Activated CD8-positive, alpha-beta memory T cell treated with anti-CD3 and anti-CD28 coated beads for 24 hours (primary cell): ENCODE measurements at places on chromosomes 3 and 15.

DNA sequence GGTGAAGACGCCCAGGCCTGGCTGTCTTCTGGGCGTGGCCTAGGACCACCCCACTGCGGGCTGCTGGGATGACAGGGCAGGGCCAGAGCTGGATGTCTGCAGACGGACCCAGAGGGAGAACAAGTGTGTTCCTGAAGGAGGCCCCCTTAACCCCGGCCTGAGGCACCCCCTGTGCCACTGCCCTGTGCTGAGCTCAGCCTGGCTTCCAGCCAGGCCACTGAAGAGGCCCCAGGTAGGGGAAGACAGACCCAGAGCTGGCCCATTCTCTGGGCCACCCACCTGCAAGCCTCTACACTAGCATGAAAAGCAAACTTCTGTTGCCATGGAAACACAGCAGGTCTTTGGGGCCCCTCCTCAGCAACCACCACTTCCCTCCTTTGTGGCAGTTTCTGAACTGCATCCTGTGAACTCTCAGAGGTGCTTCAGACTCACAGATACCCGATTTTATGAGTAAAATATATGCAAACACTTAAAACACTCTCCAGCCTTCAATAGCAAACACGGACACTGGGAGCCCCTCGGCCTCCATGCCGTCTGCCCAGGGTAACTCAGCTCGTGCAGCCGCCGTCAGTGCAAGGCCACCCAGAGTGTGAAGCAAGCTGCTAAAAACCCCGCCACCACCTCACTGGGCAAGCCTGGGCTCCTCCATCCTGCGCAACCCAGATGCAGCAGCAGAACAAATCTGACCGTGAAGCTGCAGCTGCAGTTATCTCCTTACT is 42.5 kb downstream of the CMTM6 start:
- peak; percentile 81 for DNase-seq

GRCh38 chr3:188546835-188547670 is 393.1 kb downstream of the LPP start:
- no peak for DNase-seq

DNA sequence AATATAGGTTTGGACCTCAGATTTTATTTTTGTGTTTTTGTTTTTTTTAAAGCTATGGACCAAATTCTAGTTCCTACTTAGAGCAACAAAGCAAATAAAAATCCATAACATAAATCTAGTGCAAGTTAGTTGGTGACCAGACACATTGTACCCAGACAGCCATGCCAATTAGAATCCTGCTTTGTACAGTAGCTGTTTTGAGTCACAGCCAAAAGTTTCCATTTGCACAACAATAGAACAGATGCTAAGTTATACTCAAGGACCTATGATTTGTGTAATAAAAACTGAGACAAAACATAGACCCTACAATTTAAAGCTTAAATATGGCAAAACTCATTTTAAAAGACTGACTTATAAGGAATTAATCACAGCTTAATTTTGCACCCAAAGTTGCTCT is 513.1 kb upstream of the CBLB start:
- no peak for DNase-seq

DNA sequence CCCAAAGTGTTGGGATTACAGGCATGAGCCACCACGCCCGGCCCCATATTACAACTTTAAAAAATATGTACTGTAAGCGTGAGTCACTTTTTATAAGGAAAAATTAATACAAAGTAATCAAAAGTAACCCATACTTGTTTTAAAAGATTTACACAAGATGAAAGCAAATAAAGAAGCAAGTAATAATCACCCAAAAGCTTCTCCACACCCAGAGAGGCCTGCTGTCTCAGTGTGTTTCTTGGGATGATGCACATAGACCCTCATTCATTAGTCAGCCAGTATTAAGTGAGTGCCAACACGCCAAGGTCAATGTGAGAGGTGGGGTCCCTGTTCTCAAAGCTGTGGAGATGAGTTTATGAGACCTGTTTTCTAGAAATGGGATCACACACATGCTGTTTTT is 12.0 kb downstream of the RPL32 start:
- no peak for DNase-seq

GRCh38 chr3:152295344-152295743 is 26.6 kb downstream of the MBNL1 start:
- no peak for DNase-seq

DNA sequence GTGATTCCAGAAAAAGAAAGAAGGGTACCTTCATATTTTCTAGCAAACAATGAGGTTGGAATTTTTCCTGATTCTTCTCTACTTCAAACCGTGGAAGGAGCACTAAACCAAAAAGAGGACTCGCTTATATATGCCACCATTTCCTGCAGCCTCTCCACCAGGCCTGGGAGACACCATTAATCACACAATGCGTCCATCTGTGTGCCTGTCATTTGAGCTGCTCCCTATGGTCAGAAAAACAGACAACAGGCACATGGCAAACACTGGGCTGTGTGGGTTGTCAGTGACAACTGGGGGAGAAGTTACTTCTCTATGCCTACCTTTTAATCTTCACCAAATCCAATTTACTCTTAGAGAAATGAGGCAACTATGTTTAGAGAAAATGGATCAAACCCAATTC is 71.9 kb downstream of the NR2F2 start:
- no peak for DNase-seq

DNA sequence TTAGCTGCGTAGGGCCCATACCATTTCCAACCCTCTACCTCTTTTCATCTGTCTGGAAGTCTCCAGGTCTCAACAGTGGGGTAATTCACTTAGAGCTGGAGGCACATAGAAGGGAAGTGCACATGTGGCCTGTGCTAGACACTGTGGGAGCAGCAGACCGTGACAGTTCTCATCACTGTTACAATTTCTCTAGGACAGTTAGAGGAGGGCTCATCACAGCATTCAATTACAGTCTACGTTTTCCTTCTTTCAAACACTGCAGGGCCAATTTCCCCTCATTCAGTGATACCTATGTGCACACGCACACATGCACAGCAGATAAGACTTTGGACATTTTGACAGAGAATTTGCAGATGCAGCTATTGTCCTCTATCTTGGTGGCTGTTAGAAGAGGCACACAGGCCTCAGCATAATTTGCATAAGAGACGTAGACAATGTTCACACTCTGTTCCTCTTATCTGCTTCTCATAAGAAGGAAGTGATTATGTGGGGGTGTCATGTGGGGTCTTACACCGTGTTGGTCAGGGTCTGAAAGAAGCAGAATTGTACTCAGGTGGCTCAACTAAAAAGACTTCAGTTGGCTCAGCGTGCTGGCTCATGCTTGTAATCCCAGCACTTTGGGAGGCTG is 12.6 kb upstream of the HRG start:
- no peak for DNase-seq

- DNase-seq = no peak
Measured at GRCh38 chr15:40337597-40337996, 3.1 kb downstream of the CCDC9B start.

DNA sequence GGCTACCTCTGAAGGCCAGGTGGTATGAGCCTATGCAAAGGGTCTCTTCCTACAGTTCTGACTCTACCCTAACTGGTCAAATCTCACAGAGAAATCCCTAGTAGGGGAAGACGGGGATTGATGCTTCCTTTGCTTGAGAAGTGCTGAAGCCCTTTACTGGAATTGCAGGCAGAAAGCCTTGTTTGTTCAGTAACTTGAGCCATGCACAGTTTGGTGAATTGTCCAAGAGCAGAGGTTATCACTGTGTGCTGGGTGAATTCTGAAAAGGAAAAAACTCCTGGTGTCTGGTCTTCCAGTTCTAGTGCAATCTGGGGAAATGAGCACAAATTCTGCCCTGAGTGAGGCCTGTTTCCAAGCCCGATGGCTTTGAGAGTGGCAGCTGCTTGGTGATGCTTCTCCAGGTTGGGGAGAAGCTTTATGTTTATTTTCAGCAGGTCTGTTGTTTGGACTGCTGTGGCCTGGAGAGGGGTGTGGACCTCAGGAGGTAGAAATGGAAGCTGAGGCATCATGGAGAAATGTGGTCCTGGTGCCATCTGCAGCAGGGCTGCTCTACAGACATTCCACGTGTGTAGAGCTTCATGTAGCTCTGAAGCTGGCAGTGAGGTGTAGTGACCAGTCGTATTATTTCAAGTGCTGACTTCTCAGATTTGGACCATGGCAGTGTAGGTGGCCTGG is 60.9 kb downstream of the ARNT2 start:
- DNase-seq = no peak

GRCh38 chr3:45381168-45381852 is 7.1 kb upstream of the LARS2 start:
- DNase-seq = no peak

GRCh38 chr3:151330899-151331298 is 1.6 kb upstream of the P2RY13 start:
- no peak for DNase-seq

- DNase-seq = peak; percentile 58
Measured at GRCh38 chr3:129441215-129441614, 1.2 kb downstream of the IFT122 start.

GRCh38 chr15:88258093-88258641 is 1.6 kb upstream of the NTRK3 start:
- no peak for DNase-seq

DNA sequence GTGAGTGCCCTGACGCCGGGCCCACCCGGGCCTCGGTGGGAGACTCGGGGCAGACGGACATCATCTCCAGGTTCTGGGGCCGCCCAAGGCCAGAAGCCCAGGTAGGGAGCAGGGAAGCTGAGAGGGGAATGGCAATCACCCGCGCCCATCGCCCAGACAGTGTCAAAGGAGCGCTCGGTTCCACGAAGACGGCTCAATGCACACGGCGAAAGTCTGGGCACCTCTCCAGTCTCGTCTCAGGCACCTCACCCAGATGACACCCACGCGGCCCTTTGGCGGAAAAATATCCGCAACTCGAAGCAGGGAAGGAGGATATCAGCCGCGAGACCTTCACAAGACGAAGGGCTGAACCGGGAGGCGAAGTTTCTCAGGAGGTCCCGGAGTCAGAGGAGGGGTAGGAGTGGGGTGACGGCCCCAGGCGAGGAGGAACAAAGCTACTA is 916 bp downstream of the IL17RD start:
- DNase-seq = no peak

- DNase-seq = no peak
Measured at GRCh38 chr3:134978658-134979057, 183.6 kb downstream of the EPHB1 start.

DNA sequence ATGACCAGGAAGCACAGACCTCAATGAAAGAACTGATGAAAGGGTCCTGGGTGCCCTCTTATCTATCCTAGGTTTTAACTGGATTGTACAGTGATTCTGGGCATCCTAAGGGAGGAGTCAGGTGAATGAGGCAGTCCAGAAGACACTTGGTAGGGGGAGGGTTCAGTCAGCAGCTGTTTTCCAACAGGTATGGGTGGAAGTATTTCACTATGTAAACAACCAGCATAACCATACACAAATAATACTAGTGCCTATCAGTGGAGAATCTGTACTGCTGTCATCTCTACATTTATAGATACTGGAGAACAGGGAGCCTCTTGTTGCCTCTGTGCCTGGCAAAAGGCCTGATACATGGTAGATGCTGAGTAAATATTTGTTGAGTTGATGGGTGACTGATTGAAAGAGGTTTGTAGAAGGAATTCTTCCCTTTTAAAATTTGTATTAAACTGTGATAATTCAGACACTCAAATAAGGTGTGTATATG is 328.5 kb downstream of the RBMS3 start:
- no peak for DNase-seq

DNA sequence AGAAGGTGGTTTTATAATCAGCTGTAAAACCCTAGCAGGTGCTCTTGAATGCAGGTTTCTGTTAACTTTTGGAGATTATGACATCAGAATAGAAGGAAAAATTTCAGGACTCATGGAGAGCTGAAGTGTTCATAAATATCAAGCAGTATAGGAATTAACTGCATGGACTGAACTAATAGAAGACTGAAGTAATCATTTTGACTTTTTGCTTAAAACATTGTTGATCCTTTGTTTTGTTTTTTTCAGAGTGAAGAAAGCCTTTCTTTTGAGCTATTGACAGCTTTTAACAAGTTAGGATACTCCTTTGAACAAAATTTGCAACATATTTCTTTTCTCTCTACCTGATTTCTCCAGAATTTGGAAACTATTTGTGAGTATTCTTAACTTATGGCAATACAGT is 70.6 kb upstream of the DAZL start:
- no peak for DNase-seq

- DNase-seq = peak; percentile 74
Measured at GRCh38 chr3:107525644-107526305, 3.0 kb downstream of the BBX start.

DNA sequence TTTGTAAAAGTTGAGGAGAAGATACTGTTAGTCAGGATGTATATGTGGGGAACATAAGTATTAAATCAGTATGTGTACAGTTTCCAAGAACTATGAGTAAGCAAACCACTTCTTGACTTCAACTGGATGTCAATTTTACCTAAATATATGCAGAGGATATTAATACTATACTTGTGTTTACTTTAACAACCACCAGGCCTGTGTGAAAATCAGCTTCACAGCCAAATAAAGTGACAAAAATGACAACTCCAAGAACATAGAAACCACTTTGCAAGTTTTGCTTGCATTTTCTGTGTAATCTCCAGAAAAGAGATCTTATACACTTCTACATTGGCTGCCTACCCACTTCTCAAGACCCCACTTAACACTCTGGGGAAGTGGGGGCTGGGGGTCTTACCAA is 293.3 kb upstream of the RORA start:
- no peak for DNase-seq
